ENCODE measurements at places on chromosomes 5 and 9.

GRCh38 chr9:110994771-110995241 lies 43.5 kb downstream of the LPAR1 start:
- no peak for DNase-seq
- H3K27ac ChIP-seq, result peak overlapping the region; percentile 33
- no peaks in the 10 kb centered on the region for H3K36me3 ChIP-seq
- H3K4me1 ChIP-seq, result no peaks in the 10 kb centered on the region
- H3K27me3 ChIP-seq, result no peaks in the 10 kb centered on the region
- no peak overlapping the region for H3K4me3 ChIP-seq

- H3K36me3 ChIP-seq, result no peaks in the 10 kb centered on the region
- H3K4me1 ChIP-seq, result peaks cover 8% of the 10 kb centered on the region
- H3K4me3 ChIP-seq, result no peak overlapping the region
- H3K27me3 ChIP-seq, result no peaks in the 10 kb centered on the region
- H3K27ac ChIP-seq, result no peak overlapping the region
Measured at GRCh38 chr9:123725389-123725788, 204.5 kb downstream of the DENND1A start.

- H3K4me3 ChIP-seq, result no peak overlapping the region
- no peaks in the 10 kb centered on the region for H3K36me3 ChIP-seq
- no peak for DNase-seq
- H3K4me1 ChIP-seq, result no peaks in the 10 kb centered on the region
- H3K27me3 ChIP-seq, result no peaks in the 10 kb centered on the region
- H3K27ac ChIP-seq, result no peak overlapping the region
Measured at GRCh38 chr5:83374547-83374946, 97.0 kb upstream of the VCAN start.

DNA sequence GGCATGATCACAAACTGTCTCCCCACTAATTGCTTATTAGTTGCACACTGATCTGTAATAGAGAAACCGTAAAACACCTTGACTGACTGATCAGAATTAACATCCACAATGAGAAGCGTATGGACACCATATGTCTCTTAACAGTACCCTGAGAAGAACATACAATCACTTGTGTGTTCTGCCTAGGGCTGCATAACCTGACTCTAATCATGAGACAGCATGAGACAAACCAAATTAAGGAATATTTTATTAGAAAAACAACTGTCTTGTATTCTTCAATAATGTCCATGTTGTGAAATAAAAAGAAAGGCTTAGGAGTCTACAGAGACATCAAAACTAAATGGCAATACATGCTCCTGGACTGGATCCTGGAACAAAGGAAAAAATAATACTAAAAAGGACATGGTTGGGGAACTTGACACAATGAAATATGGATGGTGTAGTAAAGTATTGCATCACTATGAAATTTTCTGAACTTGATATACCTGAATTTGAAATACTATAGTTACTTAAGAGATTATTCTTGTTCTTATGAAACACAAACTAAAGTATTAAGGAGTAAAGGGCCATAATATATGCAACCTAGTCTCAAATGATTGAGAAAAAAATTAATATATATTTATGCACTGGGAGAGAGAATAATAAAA lies 162.1 kb downstream of the CWC27 start:
- no peak for DNase-seq
- no peaks in the 10 kb centered on the region for H3K27me3 ChIP-seq
- H3K36me3 ChIP-seq, result no peaks in the 10 kb centered on the region
- H3K4me3 ChIP-seq, result no peak overlapping the region
- no peak overlapping the region for H3K27ac ChIP-seq

DNA sequence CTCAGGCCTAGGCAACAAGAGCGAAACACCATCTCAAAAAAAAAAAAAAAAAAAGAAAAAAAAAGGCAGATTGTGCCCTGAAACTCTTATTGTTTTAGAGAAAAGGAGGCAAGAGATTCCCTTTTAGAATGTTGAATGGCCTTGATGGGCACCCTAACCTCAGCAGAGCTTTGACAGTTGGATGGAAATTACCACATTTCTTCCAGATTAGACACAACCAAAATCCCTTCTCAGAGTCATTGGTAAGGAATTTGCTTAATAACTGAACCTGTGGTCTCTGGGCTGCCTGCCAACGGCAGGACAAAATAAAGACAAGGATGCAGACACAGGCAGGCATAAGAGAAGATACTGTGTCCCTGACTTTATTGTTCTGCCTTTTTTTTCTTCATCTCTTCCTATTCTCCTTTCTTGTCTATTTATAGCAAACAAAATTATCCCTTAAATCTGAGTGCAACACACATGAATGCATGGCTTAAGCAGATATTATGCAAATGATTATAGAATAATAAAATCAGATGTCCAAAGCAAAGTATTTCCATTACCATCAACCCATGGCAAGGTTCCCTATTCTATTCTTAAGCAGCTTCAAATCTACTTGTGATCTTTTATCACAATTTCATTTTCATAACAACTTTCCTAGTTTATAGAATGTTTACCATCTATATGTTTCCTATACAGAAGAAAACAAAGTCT lies 37.3 kb upstream of the TRIO start:
- no peaks in the 10 kb centered on the region for H3K4me1 ChIP-seq
- no peak overlapping the region for H3K4me3 ChIP-seq
- no peaks in the 10 kb centered on the region for H3K36me3 ChIP-seq
- H3K27me3 ChIP-seq, result peaks cover 6% of the 10 kb centered on the region
- no peak overlapping the region for H3K27ac ChIP-seq
- no peak for DNase-seq

- no peak for DNase-seq
- peaks cover 4% of the 10 kb centered on the region for H3K4me1 ChIP-seq
- no peaks in the 10 kb centered on the region for H3K36me3 ChIP-seq
- H3K27me3 ChIP-seq, result no peaks in the 10 kb centered on the region
Measured at GRCh38 chr9:78031444-78031892, at the start of gene GNAQ. TSS of gene GNAQ (minus strand) at chr9:78031811. CDS start at chr9:78031235, 576 bp downstream.

GRCh38 chr5:176415240-176415951 lies 943 bp downstream of the CLTB start:
- H3K4me3 ChIP-seq, result peak overlapping the region; percentile 52
- H3K4me1 ChIP-seq, result peaks cover 31% of the 10 kb centered on the region
- DNase-seq, result no peak

- no peaks in the 10 kb centered on the region for H3K36me3 ChIP-seq
- H3K27ac ChIP-seq, result no peak overlapping the region
- no peak for DNase-seq
- no peak overlapping the region for H3K4me3 ChIP-seq
- H3K27me3 ChIP-seq, result no peaks in the 10 kb centered on the region
Measured at GRCh38 chr9:68749579-68750159, 44.6 kb downstream of the PIP5K1B start.

Measured in spinal cord (tissue), 10 donors.